ENCODE measurements at places on chromosomes 1 and 21.

GRCh38 chr1:58592522-58593134, 15.6 kb upstream of the TACSTD2 start:
- no peak for DNase-seq

DNA sequence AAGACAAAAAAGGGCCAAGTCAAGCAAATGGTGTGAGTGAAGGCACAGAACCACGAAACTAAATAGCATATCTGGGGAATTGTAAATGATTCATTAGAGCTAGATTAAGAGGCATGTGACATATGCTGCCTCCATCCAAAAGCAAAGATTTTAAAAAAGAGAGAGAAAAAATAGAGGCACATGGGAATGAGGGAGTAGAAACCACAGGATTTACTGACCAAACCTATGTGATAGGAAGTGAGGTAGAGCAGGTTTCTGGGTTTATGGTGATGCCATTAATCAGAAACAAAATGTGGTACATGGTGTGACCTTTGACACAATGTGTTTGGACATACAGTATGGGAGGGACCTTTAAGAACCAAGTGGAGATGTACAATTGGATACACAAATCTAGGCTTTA, 13.6 kb downstream of the C1orf52 start:
- no peak for DNase-seq

GRCh38 chr1:67853704-67854103, 20.4 kb upstream of the GNG12 start:
- DNase-seq = peak; percentile 57

- DNase-seq = no peak
These were observed 11.4 kb upstream of the RGS16 start for GRCh38 chr1:182615468-182616129.

DNA sequence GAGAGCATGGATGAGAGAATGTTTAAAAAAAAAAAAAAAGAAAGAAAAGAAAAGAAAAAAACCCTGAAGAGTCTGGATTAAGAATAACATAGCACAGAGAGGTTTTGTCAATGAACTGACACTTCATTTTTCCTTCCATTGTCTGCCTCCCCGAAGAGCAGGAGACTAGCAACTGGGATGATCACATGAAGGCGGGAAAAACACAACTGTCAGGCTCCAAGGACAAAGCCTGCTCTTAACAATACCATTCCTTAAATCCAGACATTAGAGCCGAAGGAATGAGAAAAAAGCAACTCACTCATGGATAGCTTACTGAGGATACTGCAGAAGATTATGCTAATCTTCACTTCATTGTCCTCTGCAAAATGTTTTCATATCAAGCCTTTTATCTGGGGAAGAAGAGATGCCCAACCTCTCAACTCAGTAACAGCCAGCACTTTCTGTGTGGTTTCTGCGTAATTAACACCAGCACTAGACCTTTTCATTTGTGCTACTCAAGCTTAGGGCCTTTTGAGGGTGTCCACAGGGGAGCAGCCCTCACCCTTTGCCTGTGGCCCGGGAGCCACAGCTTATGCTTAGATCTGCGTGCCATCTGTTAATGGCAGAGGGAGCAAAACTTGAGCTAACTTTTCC, 182.3 kb downstream of the BARHL2 start:
- DNase-seq = no peak

DNA sequence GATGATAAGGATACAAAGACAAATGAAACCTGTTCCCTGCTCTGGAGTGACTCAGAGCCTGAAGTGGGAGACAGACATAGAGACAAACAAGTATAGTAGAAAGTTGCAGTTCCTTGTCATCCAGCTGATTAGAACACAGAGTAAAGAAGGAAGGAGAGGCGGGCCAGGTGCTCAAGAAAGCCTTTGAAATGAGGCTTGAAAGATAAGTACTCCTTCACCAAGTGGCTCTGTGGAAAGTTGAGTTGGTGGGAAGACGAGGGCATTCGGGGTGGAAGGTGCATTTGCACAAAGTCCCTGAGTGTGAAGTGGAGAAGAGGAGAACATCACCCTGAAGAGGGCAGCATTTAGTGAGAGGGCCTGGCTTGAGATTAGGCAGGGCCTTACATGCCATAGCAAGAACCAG, 17.0 kb downstream of the MARK1 start:
- no peak for DNase-seq

- no peak for DNase-seq
These were observed 349.1 kb downstream of the SEC16B start for GRCh38 chr1:177620636-177621190.

DNA sequence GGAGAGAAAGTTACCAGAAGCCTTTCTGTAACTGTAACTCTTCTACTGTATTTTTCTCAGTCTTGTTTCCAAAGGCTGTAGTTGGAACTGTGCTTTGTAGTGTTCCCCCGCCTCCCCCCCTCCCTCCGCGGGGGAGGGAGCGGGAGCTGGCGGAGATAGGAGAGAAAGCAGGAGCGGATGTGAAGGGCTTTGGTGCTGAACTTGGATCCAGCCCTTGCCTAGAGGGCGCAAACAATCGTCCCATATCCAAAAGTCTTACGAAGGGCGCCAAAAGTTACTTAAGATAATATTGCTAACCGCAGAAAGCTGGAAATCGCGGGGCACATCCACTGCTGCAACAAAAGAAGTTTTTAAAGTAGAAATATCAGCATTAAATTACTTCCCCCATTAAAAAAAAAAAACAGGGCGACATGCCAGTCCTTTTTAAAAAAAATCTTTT, 2.4 kb upstream of the NFIA start:
- no peak for DNase-seq

DNA sequence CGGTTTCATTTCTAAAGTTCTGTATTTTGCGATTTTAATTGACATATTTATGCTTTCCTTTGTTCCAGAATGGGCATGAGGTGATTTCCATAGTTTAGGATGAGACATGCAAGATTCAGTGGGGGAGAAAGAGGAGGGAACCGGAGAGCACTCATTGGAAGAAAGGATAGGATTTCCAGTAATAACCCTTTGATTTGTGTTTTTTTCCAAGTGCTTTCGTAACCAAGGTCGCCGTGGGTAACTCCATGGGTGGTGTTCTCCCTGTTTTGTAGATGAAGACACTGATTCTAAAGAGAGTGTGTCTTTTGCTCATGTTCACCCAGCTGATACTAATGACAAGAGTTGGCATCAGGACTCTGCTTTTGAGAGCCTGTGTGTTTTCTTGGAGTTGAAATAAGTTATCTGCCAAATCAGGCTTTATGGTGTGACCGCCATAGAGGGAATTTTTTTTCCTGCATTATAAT, 170.1 kb downstream of the DHRS3 start:
- no peak for DNase-seq

GRCh38 chr1:211066781-211067384, 67.1 kb downstream of the KCNH1 start:
- DNase-seq = no peak

- no peak for DNase-seq
These were observed 108.9 kb downstream of the PEX14 start for GRCh38 chr1:10583641-10584040.

GRCh38 chr1:54709547-54710292, 5.9 kb upstream of the TTC4 start:
- DNase-seq = no peak

DNA sequence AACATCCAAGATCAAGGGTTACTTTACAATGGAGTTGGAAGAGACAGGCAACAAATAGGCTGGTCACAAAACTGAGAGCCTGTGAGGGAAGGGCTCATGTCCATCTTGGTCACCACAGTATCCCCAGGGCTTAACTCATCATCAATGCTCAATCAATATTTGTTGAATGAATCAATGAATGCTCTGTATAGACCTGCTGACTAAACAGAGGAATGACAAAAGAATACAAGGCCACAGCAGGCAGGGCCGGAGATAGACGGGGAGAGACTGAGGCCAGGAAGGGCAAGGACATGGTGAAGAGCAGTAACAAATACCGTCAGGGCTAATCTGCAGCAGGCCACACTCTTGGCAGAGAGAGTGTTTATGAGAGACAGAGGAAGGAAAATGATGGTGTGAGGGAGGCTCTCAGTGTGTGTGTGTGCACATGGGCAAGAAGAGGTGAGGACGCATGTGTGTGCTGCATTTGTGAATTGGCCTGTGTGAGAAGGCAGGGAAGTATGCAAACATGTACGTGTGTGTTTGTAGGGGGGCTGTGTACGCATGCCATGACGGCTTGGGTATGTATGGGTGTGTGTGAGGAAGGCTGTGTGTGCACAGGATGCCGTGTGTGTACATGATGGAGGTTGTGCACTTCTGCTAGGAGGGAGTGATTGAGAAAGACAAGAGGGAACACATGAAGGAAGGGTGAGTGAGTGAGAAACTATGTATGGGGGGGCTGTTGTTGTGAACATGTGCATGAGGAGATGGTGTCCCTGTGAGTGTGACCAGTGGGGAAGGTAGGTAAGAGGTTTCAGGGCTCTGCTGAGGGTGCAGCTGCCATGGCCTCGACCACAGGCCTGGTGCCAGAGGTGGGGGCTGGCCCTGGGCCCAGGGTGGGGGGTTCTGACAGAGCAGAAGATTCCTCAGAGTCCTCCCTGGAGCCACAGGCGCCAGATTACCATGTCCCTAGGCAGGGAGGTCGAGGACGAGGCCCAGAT, 15.4 kb downstream of the AHDC1 start:
- DNase-seq = no peak

DNA sequence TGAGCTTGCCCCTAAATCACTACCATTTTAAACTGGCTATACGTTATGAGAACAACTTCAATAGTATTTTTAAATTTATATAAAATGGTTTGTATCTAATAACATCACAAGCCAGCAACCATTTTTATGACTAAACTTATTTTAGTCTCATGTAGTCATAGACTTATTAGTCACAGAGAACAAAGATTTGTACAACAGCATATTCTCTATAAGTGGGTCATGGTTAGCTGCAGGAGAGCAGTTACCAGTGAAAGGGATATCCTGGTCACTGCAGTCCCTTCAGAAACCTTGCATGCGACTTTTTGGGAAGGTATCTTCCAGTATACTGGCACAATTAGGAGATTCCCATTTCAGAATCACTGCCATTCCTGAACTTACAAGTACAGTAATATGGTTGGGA, 90.0 kb downstream of the HFM1 start:
- DNase-seq = no peak

GRCh38 chr1:178273707-178274410, 180.0 kb downstream of the RASAL2 start:
- no peak for DNase-seq

- no peak for DNase-seq
These were observed 39.0 kb upstream of the DIPK1A start for GRCh38 chr1:93000291-93000690.

- no peak for DNase-seq
These were observed 4.0 kb upstream of the BTG2 start for GRCh38 chr1:203301331-203301668.

DNA sequence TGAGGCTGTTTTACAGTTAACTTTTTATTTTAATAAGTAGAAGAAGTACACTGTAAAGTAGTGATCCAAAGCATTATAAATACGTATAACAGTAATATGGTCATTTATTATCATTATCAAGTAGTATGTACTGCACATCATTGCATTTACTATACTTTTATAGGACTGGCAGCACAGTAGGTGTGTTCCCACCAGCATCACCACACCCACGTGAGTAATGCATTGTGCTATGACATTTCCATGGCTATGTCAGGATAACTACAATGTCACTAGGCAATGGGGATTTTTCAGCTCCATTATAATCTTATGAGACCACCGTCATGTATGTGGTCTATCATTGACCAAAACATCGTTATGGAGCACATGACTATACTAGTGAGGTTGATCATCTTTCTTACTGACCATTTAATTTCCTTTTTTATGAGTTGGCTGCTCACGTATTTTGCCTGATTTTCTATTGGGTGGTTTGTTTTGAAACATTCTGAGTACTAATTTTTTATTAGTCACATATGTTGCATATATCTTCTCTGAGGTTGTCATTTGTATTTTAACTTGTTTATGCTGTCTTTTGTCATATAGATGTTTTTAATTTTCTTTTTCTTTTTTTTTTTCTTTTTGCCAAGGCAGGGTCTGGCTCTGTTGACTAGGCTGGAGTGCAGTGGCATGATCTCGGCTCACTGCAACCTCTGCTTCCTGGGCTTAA, 25.3 kb upstream of the SHCBP1L start:
- no peak for DNase-seq

GRCh38 chr1:203593723-203594122, 32.9 kb upstream of the ATP2B4 start:
- DNase-seq = no peak

GRCh38 chr1:42214447-42214871, 49.9 kb upstream of the GUCA2A start:
- no peak for DNase-seq

DNA sequence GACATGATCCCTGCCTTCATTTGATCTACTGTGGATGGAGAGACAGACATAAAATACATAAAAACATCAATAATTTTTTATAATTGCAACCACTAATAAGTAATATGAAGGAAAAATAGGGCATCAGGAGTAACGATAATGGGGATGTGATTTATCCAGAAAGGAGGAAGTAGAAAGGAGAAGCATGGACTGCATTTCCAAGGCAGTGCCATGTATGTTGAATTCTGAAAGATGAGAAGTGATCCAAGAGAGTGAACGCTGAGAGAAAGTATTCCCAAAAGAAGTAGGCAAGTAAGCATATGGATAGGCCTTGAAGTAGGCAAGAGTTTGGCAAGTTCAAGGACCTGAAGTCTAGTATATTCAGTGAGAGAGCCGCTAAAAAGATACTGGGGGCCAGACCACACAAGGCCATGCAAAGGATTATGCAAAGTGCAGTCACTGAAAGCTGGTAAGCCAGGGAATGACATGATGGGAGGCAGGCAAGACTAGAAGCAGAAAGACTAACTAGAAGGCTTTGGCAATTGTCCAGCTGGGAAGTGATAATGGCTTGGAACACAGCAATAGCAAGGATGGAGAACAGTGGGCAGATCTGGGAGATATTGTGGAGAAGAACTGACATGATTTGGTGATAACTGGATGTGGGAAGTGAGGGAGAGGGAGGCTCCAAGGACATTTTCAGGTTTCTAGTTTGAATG, 85.9 kb downstream of the TM2D1 start:
- DNase-seq = no peak

GRCh38 chr1:44609412-44609767, 64.9 kb downstream of the TMEM53 start:
- DNase-seq = no peak
